Activated naive CD8-positive, alpha-beta T cell treated with anti-CD3 and anti-CD28 coated beads, Interleukin-2, amount 50 U/mL, for 16 hours (primary cell): ENCODE measurements at places on chromosomes 12 and 14.

GRCh38 chr12:6606331-6607131 is 648 bp downstream of the CHD4 start:
- DNase-seq: no peak

DNA sequence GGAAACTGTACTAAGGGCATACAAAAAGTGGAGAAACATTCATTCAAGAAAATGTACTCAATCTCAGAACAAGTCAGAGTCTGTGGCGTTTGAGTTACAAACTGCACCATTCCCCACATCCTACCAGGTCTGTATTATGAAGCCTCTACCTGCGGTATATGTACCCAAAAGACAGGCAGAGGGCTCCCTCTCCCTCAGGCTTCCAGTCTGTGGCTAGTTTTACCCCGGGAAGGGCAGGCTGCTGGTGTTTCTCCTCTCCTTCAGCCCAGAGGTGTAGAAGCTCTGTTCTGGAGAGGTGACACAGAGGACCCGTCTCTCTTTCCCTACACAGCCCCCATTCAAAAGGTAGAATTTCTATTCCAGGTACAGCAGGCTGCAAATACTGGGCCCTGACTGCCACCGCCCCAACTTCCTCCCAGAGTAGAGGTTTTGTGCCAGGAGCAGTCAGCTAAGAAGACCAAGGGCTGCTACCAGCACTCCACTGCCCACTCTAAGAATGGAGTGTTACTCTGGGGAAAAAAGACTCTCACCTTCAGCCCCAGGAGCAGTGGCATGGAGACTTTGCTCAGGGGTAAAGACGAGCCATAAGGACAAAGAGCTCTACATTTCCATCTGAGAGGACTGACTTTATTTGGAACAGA is 39.4 kb downstream of the PARP11 start:
- no peak for DNase-seq

GRCh38 chr12:75868501-75868900 is 163.1 kb downstream of the PHLDA1 start:
- DNase-seq: no peak

GRCh38 chr12:75852143-75852542 is 179.4 kb downstream of the PHLDA1 start:
- no peak for DNase-seq
